ENCODE measurements at places on chromosomes 7 and 10.

GRCh38 chr7:71637578-71637977 lies 505.6 kb downstream of the GALNT17 start:
- no peak for DNase-seq

GRCh38 chr10:70782746-70783680 lies 2.2 kb downstream of the TBATA start:
- no peak for DNase-seq

GRCh38 chr10:71501402-71501801 lies 104.7 kb downstream of the CDH23 start:
- DNase-seq = no peak

GRCh38 chr10:85643171-85643844 lies 723.3 kb downstream of the GRID1 start:
- no peak for DNase-seq

DNA sequence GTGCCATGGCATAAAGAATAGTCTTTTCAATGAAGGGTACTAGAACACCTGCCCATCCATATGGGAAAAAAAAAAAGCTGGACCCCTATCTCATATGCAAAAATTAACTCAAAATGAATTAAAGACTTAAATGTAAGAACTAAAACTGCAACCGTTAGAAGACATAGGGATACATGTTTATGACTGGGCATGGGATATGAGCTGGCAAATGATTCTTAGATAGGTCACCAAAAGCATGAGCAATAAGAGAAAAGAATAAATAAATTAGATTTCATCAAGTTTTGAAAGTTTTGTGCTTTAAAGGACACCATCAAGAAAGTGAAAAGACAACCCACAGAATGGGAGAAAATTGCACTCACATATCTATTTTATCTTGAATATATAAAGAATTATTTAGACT lies 222.0 kb downstream of the ADK start:
- DNase-seq = no peak
